ENCODE measurements at places on chromosomes 5 and 9.

DNA sequence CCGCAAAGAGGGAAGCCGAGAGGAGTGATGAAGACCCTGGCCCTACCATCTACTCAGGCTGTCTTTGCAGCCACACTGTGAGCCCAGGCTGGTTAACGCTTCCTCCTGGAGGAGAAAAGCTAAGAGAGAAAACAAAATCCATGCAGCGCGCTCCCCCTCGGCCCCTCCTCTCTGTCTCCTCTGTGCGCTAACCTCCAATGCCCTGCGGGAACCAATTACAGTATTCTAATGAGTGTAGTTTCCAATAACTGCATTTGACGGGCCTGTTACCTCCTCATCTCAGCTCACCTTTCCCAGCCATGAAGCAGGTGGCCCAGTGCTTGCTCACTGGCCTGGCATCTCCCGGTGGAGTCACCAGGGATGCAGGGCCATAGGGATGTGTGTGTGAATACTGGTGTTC, 565.5 kb downstream of the EBF1 start:
- no peak for DNase-seq

GRCh38 chr5:77337246-77337645, 126.8 kb downstream of the PDE8B start:
- DNase-seq = peak; percentile 17

DNA sequence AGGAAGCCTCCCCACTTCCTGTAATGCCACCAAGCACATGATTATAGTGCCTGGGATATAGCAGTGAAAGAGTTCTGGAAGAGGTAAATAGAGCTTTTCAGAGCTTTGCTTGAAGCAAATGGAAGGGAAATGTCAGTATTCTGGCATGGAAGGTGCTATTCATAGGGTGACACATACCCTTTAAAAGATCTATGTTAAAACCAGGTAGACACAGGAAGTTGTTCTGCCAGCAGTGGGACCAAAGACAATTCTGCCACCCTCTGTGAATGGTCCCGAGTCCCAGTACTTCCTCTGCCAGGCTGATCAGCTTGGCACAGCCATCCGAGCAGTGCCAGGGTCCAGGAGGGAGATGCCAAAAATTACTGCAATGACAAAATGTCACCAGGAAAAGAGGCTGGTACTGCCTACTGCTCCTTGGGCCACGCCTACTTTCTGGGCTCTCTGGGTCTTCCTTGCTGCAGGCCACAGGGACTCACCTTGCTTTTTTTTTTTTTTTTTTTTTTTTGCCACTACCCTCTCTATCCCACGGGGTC, 26.7 kb downstream of the GARNL3 start:
- DNase-seq = no peak

- DNase-seq = no peak
Observed at GRCh38 chr5:124870070-124870469, 123.6 kb upstream of the ZNF608 start.

GRCh38 chr9:11471321-11471720, 858.5 kb upstream of the PTPRD start:
- no peak for DNase-seq

DNA sequence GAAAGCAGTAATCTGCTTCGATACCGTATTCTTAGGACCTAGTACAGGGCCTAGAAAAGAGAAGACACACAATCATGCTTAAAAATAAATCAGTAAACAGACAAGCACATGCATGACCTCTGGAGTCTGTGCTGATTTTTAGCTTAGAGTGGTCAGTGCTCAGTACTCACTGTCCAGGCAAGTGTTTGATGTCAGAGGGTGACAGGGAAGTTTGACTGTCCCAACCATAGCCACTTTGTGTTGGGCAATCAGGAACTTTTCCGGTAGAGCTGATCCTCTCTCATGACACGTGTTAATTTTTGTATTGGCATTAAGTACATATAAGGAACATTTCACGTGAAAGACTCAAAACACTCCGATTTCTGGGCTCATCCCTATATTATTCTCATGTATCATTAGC, 464.7 kb upstream of the KLF4 start:
- DNase-seq = no peak

GRCh38 chr9:682633-683508, 158.6 kb upstream of the DMRT1 start:
- no peak for DNase-seq

DNA sequence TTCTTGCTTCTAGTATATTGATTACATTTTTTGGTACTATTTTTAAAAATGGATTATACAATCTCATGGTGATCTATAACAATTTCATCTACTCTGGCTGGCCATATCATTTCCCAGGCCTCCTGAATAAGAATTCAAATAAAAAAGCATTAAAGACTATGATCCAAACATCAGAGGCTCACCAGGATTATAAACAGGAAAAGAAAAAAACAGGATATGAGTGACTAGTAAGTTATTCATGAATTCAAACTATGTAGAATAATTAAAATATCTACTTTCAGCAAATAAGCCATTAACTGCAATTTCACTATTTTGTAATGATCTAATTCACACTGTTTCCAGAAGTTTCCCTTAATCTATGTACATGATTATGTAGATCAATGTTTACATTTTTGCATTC, 293.1 kb upstream of the CDH6 start:
- no peak for DNase-seq

DNA sequence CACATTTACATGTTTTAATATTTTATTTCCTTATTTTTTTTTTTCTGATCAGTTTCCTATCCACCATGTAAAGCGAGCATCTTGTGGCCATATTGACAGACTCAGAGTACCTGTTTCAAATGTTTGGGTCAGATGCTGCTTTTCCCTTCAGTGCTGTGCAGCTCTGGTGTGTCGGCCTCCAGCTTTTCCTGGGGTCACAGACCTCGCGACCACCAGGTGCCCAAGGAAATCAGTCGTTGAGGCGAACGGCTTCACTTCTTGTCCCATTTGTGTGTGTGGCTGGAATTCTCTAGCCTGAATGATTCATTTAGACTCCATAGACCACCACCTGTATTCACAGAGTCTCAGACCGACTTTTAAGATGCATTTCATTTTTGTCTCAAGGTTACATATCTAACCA, 166.9 kb upstream of the SPRY4 start:
- no peak for DNase-seq

DNA sequence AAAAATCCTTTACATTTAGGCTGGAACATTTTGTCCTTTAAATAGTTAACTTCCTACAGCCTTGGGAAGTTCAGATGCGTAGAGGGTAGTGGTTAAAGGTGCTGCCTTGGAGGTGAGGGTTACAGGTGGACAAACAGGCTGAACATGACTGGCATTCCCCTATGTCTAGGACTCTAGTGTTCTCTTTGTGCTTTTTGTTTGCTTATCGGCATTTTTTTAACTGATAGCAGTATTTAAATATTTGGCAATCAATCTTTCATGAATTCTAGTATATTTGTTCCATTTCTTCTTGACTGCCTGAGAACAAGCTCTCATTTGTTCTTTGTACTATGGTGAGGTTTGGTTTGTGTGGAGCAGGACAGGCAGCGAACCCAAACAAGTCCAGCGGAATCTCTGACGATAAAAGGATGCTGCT, 307.6 kb downstream of the CTNND2 start:
- no peak for DNase-seq

DNA sequence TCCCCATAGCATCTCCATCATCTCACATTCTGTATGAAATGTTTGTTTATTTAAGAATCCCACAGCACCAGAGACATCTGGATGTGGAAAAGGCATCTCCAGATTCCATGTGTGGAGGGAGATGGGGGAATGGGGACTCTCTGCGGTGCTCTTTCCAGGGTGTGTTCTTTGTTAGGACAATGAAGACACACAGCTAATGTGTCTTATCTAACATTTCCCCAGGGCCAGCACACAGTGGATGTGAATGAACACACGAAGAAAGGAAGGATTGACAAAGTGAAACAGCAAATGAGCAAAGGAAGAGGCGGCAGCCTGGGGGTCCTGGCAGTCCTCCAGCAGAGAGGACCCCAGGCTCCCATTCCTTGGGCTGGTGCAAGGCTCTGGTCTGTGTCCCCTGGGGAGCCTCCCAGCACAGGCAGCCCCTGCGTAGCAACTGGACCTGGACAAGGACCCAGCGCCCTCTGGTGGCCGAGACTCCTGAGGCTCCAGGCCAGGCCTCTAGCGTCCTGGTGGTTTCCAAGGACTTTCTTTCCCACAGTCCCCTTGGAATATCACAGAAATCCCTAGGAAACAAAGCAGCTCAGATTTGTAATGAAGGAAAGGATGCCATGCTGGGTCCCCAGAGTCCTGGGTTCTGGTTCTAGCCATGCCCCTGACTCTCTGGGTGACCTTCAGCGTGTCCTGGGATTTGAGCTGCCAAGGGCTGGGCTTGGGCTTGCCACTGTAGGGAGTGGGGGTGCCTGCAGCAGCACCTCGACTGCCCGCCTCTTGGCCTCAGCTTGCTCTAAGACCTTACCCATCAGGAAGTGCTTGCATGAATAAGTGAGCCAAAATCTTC, 3.5 kb upstream of the PDLIM7 start:
- peak; percentile 39 for DNase-seq

- DNase-seq = peak; percentile 4
Observed at GRCh38 chr9:96394832-96395496, 11.5 kb upstream of the SLC35D2 start.

DNA sequence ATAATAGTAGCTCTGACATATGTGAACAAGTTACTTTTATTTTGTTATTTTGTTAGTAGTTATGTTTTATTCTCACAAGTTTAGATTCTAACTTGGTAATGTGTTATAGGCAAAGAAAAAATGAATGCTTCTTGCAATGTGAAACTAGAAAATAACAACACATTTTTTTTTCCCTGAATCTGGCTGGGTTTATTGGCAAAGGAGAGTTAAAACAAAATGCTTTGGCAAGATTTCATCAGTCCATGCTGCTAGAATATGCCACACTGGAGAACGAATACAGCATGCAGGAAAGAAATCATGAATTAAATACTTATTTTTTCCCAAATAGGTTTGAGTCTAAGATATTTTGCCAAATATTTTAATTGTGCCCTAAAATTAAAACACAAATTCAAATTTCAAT, 1048.1 kb upstream of the ACO1 start:
- no peak for DNase-seq

GRCh38 chr9:5813824-5814223, 19.1 kb downstream of the ERMP1 start:
- no peak for DNase-seq

GRCh38 chr9:132199056-132199455, 37.2 kb downstream of the NTNG2 start:
- no peak for DNase-seq

DNA sequence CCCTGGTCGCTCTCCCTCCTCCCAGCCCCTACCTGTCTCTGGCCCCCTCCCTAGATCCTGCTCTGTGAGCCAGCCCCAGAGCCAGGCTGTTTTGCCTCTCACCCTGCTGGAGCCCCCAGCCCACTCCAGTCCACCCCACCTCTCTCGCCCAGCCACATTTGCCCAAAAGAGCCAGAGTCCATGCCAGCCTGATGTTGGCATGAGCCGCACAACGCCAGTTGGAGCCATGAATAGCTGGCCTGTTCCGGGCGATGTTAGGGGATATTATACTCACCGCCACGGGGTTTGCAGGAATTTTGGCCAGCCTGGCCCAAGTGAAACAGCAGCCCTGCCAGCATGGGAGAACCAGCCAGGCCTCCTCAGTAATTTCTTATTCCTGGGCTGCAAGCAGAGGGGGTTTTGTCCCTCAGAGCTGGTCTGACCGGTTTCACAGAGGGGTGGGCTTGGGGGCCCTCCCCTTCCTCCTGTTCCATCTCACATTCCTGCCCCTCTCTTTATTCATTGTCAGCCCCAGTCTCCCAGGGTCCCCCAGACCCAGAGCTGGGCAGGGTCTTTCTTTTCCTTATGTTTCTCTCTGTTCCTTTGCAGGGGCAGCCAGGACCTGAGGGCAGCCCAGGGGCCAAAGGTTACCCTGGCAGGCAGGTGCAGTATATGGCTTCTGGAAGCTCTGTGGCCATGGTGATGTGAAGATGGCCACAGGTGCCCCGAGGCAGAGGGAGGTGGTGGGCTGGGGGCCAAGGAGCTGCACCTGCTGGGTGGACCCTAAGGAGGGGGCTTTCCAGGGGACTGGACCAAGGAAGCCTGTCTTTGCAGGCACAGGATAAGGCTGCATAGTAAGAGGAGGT, 50.1 kb downstream of the COL27A1 start:
- no peak for DNase-seq

GRCh38 chr9:74006935-74007334, 490.2 kb upstream of the RORB start:
- peak; percentile 10 for DNase-seq

DNA sequence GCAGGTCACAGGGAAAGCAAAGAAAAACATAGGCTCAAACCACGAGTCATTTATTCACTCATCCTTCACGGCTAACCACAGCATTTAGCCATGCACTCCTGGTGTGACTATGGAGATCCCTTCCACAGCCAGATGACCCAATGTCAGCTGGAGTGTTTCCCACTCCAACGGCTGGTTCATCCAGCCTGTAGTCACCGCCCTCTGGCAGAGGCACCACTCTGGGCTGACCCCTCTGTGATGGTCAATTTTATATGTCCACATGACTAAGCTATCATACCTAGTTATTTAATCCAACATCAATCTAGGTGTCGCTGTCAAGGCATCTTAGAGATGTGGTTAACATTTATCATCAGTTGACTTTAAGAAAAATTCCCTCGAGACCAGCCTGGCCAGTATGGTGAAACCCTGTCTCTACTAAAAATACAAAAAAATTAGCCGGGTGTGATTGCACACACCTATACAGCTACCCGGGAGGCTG, 9.5 kb upstream of the PHF19 start:
- no peak for DNase-seq

GRCh38 chr5:123000731-123001130, 35.8 kb downstream of the PPIC start:
- DNase-seq = no peak

- DNase-seq = no peak
Observed at GRCh38 chr5:133393776-133394476, 218.4 kb downstream of the FSTL4 start.

- DNase-seq = peak; percentile 34
Observed at GRCh38 chr5:83718195-83718825, 2.3 kb downstream of the HAPLN1 start.

GRCh38 chr5:68465934-68466551, 250.5 kb downstream of the PIK3R1 start:
- no peak for DNase-seq

DNA sequence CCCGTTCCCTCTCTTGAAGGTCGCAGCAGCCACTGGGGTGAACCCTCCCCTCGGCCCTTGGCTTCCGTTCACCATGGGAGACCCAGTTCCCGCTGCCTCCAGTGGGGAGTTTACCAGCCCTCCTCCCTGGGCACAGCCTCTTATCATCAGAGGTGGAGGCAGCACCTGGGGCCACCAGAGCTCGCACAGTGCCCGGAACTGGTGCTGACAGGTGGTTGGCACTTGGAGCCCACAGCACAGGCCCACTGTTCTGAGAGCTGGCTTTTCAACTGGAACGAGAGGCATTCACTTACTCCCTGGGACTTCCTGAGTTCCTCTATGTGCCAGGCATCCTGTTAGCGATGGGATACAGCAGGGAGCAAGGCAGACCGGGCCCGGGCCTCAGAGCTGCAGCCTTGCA, 106.8 kb upstream of the FCN2 start:
- DNase-seq = no peak
